Stimulated activated CD8-positive, alpha-beta memory T cell treated with anti-CD3 and anti-CD28 coated beads, Interleukin-7, amount 100 ng/mL, for 1 hour (primary cell): ENCODE measurements at places on chromosomes 4 and X.

- DNase-seq = no peak
These were observed 798.7 kb downstream of the PCDH7 start for GRCh38 chr4:31518796-31519250.

DNA sequence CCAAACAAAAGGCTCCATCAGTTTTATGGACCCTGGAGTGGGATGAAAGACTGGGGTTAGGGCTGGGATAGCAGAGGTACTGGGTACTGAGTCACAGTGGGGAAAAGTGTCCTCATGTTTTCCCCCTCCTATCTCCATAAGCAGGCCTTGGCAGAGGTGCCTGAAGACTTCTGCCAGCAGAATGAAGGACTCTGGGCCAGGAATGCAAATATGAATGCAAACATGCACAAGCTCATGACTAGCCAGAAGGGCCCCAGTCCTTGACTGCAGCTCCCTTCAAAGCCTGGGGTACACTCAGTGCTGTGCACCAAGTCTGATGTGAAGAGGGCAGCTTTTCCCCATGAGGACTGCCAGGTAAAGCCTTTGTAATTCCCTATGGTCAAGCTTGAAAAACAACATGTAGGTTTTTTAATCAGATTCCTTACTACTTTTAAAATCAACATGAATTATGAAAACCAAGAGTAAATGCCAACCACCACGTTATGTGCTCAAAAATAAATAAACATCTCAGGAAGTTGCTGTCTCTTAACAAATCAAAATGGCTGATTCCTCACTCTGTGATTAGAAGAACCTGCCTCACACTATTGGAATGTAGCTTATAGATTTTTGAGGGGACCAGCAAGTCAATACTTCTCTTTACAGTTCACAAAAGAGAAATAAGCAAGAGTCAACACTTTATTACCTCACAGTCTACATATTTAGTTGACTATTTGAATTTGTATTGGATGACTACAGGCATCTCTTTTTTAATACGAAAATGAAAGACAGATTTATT lies 1512.0 kb downstream of the ARAP2 start:
- no peak for DNase-seq

DNA sequence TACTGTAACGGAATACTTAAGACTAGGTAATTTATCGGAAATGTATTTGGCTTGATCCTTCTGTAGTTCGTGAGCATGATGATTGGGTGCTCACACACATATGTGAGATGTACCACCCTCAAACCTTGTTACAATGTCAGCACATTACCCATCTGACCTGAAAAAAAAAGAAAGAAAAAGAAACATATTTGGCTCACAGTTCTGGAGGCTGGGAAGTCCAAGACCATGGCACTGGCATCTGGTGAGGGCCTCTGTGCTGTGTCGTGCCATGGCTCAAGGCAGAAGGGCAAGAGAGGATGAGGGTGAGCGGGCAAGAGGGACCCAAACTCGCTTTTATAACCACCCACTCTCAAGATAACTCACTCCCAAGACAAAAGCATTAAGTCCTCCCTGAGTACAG lies 7.0 kb upstream of the CLDN24 start:
- DNase-seq = no peak

DNA sequence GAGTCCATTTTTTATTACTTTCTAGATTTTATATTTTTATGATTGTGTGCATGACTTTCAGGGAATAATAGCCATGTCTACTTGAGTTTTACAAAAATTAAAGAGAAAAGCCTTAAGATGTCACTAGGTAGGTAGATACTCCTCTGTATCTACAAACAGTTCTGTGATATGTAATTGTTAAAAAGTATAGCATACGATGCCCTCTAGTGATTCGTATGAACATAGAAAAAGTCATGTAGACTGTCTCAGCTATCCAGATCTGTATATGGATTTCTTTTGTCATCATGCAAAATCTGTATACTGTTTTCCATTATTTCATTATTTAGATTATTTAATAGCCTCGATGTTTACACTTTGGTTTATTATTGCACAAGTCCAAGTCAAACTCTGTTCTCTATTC lies 856.6 kb downstream of the CENPC start:
- DNase-seq = no peak

DNA sequence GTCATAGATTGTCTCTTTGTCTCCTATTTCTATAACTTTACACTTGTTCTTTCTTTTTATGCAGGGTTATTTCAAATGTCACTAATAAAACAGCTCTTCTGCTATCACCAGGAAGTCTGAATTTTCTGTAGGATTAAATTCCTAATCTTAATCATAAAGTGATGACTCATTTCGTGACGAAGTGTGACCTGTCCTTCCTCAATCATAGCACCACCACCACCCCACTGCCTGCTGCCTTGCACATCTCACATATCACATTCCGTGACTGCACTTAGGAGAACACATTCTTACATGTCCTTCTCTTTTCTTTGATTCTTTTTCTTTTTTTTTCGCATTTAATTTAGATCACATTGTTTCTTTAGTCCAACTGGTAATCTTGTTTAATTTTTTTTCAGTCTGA lies 57.7 kb upstream of the UGT2B7 start:
- DNase-seq = no peak

- DNase-seq = no peak
These were observed 124.2 kb downstream of the C4orf51 start for GRCh38 chr4:145804116-145804515.

DNA sequence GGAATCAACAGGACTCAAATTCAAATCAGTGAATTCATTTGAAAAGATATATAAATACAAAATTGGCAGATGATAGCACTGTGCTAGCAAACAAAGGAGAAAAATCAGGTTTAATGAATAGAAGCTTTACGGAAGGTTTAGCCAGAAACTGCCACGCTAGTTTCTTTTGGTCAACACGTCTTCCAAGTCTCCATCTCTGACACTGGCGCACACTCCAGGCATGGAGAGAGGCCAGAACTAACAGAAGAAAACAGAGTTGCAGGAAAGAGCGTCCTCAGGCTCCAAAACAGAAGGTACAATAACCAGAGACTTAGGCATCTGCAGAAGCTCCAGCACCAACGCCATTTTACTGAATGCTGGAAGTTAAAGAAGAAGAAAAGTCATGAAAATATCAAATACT lies 497.3 kb upstream of the FRG1 start:
- DNase-seq = no peak

GRCh38 chrX:42752730-42753129 lies 25.2 kb downstream of the PPP1R2C start:
- no peak for DNase-seq

GRCh38 chr4:7769396-7770223 lies 170.1 kb downstream of the AFAP1 start:
- no peak for DNase-seq

DNA sequence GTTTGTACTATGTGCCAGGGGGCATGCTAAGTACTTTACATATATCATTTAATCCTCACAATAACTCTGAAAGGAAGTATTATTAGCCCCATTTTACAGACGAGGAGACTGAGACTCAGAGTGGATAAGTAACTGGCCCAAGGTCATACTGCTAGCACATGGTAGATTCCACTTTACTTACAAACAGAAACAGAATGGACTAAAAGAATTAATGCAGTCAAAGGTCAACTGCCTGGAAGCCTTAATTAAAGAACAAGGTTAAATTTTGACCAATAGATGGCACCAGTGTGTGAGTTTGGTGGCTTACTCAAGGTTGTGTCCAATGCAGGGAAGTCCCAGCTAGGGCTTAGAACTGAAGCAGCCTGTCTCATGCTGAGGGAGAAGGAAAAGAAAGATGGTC lies 4.7 kb downstream of the RIPPLY1 start:
- DNase-seq = no peak

DNA sequence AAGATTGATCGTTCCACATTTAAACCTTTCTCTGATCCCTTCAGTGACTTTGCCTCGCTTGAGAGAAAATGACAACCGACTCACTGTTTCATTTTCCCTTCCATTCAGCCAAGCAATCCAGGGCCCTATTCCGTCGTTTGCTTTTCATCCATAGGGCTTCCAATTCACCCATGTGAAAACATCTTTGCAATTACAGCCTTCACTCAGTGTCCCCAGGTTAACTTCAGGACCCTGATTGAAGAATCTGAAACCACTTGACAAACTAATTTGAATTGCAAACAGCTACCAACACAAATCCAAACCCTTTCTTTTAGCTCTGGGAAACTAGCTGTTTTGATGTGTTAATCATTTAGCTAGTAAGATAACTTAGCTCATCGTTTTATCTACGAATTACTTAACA lies 120.2 kb upstream of the FAM9C start:
- DNase-seq = no peak

GRCh38 chr4:40199999-40200874 lies 3.4 kb downstream of the RHOH start:
- DNase-seq = no peak

DNA sequence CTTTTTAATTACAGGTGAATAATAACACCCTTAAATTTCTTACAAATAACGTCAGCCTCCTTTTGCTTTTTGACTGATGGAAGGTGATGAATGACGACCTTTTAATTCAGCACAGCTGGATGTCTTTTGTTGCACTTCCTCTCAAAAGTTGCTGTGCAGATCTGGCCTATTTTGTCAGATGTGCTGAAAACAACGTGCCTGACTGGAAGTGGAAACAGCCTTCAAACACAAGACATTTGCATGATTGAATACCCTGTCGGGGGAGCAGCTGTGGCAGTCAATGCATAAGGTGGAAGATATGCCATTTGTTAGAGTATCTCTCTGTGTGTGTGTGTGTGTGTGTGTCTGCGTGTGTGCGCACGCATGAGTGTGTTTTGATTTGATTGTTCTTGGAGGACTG lies 579.7 kb downstream of the SPRY1 start:
- DNase-seq = no peak

- no peak for DNase-seq
These were observed 55.9 kb upstream of the HGFAC start for GRCh38 chr4:3385711-3386420.

- DNase-seq = no peak
These were observed 159.9 kb downstream of the UNC5C start for GRCh38 chr4:95388911-95389310.

- DNase-seq = no peak
These were observed 1.5 kb upstream of the TRIML2 start for GRCh38 chr4:188110741-188111471.

GRCh38 chr4:40246011-40246900 lies 49.4 kb downstream of the RHOH start:
- DNase-seq = no peak

DNA sequence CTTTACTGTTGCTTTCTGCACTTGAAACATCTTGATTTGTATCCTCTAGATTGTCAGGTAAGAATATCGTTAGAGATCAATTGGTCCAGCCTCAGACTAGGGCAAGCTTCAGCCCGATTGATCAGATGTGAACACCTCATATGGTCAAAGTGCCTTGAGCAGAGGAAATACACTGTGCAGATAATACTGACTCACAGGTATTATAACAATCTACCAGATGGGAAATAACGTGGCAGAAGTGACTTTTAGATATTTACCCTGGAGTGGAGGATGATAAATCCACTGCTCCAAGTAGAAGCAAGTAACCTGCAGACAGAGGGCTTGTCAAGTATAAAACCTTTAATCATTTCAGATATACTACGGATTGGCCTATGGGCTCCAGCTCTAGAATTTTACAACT lies 17.9 kb downstream of the VEGFC start:
- no peak for DNase-seq

DNA sequence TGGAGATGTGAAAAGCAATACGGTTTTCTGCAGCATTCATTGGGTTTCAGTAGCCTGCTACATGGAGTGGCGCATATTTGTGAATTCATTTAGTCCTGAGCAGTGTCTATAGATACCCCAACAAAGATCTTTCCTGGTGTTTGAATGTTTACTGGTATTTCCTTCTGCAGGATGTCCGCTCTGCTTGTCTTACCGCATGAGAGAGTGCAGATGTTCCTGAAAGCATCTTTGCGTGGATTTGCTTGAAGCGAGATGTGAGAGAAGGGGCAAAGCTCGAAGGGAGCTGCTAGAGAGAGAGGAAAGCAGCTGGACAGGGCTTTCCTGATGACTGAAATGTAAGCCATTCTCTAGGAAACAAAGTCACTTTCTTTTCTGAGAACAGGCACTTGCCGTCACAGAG lies 40.9 kb upstream of the GYPA start:
- no peak for DNase-seq

DNA sequence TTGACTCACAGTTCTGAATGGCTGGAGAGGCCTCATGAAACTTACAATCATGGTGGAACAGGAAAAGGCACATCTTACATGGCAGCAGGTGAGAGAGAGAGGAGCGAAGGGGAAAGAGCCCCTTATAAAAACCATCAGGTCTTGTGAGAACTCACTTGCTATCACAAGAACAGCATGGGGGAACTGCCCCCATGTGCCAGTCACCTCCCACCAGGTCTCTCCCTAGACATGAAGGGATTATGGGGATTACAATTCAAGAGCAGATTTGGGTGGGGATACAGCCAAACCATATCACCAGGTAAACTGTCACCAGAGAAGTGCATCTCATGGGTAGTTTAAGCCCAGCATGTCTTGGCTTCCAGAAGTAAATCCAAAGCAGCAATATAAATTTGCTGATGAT lies 7.5 kb upstream of the SMARCA5 start:
- no peak for DNase-seq

GRCh38 chrX:153460826-153461225 lies 9.6 kb downstream of the HAUS7 start:
- DNase-seq = peak; percentile 10

GRCh38 chr4:2832981-2833670 lies 10.5 kb upstream of the ADD1 start:
- DNase-seq = no peak

- no peak for DNase-seq
These were observed 36.6 kb upstream of the PDK3 start for GRCh38 chrX:24428516-24428915.

- DNase-seq = no peak
These were observed 210.7 kb downstream of the PPP3CA start for GRCh38 chr4:101136373-101137370.

DNA sequence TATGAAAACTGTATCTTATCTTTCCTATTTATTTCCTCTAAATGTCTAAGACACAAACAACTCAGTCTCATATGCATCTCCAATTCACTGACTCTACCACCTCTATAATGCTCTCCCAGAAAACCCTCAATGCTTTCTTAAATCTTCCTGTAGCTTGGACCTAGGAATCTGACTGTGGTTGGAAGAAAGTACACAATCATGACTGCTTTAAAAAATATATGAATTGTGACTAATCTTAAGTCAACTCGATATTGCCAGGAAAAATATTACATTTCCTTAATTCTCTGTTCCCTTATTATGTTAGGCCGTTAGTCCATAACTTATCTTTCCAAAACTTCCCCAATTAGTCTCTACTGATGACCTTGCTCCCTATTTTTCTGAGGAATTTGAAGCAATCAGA lies 87.0 kb downstream of the SPCS3 start:
- no peak for DNase-seq

- DNase-seq = no peak
These were observed 961.0 kb downstream of the PCDH18 start for GRCh38 chr4:136571315-136571714.

GRCh38 chr4:38765382-38765781 lies 17.4 kb downstream of the TLR10 start:
- DNase-seq = no peak

GRCh38 chr4:102076622-102077021 lies 268.7 kb downstream of the SLC39A8 start:
- no peak for DNase-seq

- DNase-seq = no peak
These were observed 88.1 kb downstream of the NPFFR2 start for GRCh38 chr4:72119946-72120345.

GRCh38 chr4:71958978-71959377 lies 72.8 kb upstream of the NPFFR2 start:
- DNase-seq = no peak

- no peak for DNase-seq
These were observed 64.6 kb downstream of the KDM6A start for GRCh38 chrX:44937606-44938005.

GRCh38 chr4:8010618-8011017 lies 71.0 kb upstream of the AFAP1 start:
- no peak for DNase-seq

- no peak for DNase-seq
These were observed 7.9 kb downstream of the FAM200B start for GRCh38 chr4:15689540-15689939.
